Activated CD8-positive, alpha-beta memory T cell treated with anti-CD3 and anti-CD28 coated beads for 4 hours (primary cell): ENCODE measurements at places on chromosomes 2 and 18.

DNA sequence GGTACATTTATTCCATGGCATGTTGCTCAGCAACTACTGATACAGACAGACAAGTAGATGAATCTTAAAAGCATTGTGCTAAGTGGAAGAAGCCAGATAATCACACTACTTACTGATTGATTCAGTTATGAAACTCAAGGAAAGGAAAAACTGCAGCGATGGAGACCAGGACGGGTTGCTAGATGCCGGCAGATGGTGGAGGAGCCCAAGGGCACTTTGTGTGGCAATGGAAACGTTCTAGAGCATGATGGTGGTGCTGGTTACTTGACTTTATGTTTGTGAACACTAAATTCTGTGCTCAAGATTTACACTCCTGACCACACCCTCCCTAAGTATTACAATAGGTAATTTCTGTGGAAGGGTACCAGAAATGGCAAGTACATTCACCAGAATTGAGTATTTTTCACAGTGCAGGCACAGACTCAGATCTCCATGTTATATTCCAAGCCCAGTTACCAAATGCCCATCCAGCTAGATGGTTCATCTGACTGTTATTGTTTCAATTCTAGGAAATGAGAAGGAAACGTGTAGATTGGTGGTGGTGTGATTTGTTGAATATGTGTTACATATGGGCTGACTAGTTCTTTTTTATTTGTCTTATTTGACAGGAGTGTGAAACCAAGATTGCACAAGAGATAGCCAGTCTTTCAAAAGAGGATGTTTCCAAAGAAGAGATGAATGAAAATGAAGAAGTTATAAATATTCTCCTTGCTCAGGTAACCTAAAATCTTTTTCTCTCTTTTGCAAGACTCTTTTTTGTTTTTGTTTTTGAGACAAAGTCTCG lies 55.1 kb downstream of the RALBP1 start:
- no peak for DNase-seq

GRCh38 chr18:13221869-13222855 lies 3.6 kb downstream of the LDLRAD4 start:
- DNase-seq = no peak

DNA sequence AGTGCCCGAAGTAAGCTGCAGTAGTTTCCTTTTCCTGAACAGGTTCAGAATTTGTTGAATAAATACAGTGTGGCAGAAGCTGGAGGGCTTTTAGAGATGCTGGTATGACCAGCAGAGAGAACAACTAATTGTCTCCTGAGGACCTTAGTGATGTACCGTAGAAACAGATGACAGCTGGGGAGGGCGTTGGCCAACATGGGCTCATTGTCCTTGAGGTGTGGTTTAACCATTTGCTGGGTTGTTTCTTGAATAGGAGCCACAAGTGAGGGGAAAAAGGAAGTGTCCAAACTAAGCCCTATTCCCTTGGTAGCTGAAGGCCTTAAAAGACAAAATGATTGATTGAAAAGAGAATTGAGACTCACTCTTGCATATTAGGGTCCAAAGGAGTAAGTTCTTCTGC lies 11.7 kb upstream of the FAM228A start:
- no peak for DNase-seq

GRCh38 chr18:80109676-80110078 lies 615 bp downstream of the ADNP2 start:
- DNase-seq = no peak

DNA sequence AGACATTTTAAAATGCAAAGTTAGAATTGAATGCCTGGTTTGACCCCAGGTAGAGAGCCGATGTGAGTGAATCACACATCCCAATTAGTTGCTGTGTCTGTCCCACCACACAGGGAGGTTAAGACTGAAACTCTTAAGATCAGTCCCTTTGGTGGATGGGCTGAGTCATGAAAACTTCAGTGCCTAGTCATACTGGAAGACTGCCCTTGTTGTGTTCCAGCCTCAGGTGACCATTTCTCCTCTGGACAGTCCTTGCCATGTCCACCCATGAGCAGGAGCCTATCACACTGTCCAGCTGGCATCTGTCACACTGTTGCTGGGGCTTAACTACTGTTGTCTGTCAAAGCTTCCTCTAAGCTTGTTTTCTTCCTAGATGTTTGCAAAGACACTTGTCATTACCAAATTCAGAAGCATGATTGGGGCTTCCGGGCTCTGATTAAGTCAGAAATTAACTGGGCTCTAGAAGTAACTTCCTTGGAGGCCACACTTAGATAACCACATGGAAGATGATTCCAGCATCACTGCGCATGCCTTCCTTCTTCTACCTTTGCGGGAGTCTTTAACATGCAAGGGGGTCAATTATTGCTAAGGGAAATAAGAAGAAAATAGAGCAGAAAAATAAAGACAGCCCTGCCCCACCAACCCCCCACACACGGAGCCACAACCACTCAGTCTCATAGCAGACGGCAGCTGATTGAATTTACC lies 21.3 kb downstream of the CYRIA start:
- no peak for DNase-seq

GRCh38 chr2:240791821-240792628 lies 28.0 kb downstream of the KIF1A start:
- DNase-seq = no peak

DNA sequence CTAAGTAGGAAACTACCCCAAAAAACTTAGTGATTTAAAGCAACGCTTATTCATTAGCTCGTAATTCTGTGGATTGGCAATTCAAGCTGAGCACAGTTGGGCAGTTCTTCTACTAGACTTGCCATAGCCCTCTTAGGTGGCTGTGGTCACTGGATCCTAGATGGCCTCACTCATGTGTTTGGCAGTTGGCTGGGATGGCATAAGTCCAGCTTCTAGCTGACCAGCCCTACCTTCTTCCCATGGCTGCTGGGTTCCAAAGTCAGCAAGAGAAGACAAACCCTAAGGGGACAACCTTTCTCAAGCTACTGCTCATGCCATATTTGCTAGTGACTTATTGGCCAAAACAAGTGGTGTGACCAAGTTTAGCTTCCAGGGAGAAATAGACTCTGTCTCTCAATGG lies 95.3 kb downstream of the COPS8 start:
- no peak for DNase-seq

- DNase-seq = no peak
These were observed 69.4 kb downstream of the XIRP2 start for GRCh38 chr2:166957686-166958085.

DNA sequence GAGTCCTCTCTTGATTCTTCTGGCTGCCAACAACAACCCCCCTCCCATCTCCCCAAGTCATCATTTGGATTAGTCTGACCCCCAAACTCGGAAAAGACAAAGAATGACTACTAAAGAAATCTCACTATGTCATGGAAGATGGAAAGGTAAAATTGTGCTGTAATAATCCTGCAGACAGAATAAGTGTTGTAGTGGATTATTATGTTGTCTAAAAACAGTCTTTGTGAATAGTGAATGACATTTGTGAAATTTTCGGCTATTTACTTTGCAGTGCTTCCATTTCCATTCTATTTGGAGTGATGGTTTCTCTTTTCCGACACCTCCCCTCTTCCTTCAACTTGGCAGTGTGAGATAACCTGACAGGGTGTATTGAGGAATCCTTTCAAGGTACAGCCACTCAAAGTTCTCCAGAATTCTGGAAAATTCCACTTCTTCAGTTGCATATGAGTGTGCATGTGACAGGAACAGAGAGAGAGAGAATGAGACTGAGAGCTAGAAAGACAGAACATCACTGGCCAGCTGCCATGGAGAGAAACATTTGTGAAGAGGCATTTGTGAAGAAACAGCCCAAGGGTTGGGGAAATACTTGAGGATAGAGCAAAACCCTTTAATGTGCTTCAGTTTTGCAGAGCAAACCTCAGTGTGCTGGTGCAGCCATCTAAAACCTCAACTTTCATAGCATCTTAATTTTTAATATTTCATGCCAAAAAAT lies 141.9 kb upstream of the DLX2 start:
- no peak for DNase-seq

DNA sequence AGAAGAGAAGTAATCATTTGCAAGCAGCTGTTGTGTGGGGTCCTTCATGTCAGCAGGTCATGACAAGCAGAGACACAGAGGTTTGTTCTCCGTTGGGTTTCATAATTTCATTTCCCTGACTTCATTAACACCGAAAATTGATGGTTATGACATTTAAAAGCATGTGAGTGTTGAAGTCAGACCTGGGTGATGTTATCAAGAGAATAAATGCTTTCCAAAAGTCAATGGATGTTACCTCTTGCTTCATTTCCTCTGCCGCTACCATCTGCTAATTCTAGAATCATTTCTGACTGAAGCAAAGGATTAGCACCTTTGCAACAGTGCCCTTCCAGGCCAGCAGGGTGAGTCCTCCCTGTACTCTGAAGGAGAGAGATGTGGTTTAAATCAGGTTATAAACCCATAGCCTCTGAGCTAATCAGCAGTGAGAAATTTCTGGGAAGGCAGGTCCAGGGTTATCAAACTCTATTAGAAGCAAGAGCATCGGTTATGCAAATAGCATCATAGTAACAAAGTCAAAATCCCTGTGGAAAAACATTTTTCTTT lies 446.2 kb downstream of the PIK3C3 start:
- DNase-seq = no peak

DNA sequence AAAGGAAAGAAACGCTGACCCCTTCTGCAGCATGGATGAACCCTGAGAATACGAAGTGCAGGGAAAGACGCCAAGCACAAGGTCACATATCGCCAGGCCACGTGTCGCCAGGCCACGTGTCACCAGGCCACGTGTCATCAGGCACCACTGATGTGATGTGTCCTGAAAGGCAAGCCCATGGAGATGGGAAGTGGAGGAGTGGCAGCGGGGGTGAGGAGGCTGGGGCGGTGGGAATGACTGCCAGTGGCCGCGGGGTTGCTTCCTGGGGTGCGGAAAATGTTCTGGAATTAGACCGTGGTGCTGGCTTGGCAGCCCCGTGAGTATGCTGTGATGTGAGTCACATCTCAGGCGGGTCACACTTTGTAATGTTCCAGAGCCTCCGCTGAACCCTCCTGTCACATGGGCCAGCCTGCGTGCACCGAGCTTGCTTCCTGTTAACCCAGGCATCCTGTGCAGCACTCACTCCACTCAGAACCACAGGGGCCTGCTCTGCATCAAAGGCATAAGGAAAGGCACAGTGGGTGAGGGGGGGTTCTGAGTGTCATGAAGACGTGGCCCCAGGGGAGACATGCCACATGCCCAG lies 39.0 kb downstream of the SLC66A2 start:
- no peak for DNase-seq

- DNase-seq = no peak
These were observed 173.7 kb downstream of the NR4A2 start for GRCh38 chr2:156158808-156159207.

GRCh38 chr2:234967870-234968208 lies 16.0 kb downstream of the SH3BP4 start:
- DNase-seq = no peak

- no peak for DNase-seq
These were observed 379.0 kb downstream of the SETBP1 start for GRCh38 chr18:45059695-45060094.
